Fibroblast of skin of left biceps (primary cell): ENCODE measurements at places on chromosomes 4 and X.

DNA sequence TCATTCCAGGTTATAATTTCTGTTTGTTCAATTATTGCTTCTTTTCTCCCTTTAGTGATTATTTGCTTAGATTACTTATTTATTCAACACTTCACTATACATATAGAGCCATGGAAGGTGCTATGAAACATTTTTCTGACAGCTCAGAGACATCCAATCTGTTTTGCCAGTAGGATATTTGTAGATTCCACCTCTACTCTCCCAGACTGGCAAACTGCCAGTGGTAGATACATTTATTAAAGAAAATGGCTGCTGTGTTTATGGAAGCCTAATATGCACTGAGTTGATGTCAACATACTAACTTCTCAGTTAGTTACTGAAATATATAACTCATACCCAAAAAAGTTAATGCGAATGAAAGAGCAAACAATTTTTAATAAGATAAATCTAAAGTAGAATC is 348.6 kb downstream of the TRAM1L1 start:
- no peak for DNase-seq

GRCh38 chr4:2796849-2797544 is 4.1 kb downstream of the SH3BP2 start:
- DNase-seq = no peak

GRCh38 chr4:172865531-172866127 is 303.0 kb upstream of the GALNT7 start:
- no peak for DNase-seq

DNA sequence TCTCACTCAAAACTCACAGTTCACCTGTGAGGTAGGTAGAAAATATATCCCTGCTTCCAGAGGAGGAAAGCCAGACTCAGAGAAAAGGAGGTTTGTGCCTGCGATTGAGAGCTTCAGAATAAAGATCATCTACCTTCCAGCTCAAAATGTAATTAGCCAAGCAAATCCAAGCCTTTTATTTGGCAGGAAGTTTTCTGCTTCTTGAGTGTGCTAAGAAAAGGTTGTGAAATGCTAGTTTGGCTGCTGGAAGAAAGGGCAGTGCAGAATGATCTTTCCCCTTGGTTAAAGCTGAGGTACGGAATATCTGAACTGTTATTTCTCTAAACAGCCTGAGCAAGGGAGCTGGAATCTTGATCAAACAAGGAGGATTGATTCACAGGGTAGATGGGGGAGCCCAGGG is 59.7 kb upstream of the VCX3B start:
- DNase-seq = no peak

DNA sequence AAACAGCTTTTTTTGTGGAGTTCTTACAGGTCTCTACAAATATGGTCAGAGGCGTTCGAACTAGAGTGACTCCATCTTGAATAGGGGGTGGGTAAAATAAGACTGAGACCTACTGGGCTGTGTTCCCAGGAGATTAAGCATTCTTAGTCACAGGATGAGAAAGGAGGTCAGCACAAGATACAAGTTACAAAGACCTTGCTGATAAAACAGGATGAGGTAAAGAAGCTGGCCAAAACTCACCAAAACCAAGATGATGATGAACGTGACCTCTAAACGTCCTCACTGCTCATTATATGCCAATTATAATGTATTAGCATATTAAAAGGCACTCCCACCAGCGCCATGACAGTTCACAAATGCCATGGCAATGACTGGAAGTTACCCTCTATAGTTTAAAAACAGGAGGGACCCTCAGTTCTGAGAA is 42.8 kb upstream of the SPP1 start:
- DNase-seq = no peak

DNA sequence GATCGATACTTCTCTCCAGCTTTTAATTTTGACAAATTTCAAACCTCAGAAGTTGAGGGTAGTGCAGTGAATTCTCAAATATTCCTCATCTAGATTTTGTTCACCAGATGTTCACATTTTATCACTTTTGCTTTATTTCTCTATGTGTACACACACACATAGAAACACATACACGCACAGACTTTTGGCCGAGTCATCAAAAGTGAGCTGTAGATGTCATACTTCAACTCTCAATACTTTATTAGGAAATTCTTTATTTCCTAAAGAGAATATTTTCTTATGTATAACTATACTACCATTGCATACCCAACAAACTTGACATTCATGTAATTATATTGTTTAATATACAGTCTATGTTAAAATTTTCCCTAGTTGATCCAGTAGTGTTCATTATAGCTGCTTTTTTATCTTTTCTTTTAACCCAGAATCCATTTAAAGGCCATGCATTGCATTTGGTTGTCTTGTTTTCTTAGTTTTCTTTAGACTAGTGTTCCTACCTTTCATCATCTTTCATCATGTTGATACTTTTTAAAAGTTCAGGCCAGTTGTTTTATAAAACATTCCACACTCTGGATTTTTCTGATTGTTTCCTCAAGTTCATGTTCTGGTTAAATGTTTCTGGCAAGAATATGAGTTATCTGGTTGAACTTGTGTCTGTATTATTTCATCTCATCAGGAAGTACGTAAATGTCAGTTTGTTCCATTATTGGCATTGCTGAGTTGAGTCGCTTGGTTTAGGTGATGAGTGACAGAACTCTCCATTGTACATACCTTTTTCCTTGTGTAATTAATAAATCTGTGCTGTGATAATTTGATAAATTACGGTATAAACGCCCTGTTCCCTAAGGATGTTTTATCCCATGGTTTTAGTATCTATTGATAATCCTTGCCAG is 94.1 kb upstream of the TLR2 start:
- no peak for DNase-seq

GRCh38 chr4:150322646-150323045 is 244.4 kb downstream of the DCLK2 start:
- DNase-seq = no peak

DNA sequence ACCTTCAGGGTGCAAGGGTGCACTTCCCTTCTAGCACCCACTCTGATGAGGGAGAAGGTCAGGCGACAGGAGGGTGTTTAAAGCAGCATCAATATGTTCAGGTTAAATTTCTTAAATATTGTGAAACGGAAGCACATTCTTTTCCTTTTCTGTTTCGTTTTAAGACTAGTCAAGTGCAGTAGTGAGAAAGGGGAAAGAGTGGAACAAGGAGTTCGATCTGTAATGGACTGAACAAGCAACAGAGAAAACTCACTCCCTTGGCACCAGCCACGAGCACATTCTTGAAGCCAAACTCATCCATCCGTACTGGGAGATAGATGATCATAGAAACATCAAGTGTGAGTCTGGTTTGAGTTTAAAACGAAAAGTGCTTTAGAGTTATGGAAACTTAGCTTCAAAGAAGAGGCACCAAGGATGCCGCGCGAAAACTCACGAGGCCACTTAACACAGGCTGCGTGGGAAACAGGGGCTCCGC is 815 bp downstream of the FAM53A start:
- peak; percentile 74 for DNase-seq

- peak; percentile 87 for DNase-seq
Measured at GRCh38 chr4:145545538-145546174, 64.0 kb downstream of the SMAD1 start.

GRCh38 chrX:132953354-132953753 is 5.1 kb downstream of the HS6ST2 start:
- no peak for DNase-seq

DNA sequence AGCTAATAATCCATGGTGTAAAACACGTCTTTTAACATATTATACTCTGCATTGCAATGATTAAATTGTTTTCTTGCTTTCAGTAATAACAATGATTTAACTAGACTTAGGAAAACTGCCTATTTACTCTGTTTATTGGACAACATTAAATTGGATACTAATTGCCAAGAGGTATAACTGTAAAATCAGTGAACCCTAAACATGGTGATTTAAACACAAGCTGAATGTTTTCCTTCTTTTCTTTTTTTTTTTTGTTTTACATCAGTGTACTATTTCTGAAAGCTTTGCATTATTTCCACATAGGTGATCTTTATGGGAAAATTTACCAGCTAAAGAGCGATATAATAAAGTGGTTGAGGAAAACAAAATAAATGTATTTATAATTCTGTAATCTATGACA is 276.7 kb downstream of the PCDH7 start:
- DNase-seq = no peak

DNA sequence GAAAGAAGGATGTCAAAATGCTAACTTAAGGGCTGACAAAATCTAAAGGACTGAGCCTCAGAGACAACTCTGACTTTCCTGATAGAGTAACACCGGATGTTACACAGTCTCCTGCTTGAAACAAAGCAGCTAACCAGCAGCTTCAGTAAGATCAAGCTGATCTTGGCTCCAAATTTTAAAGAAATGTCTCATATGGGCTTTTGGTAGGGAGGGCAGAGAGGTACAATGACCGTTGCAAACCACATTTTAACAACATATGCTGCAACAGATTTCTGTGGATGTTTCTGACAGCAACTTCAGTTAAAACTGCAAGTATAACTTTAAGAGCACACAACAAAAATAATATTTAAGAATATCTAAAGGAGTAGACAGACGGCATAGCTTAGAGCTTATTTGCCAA is 9.1 kb downstream of the RPGR start:
- DNase-seq = no peak

GRCh38 chr4:140829825-140830224 is 73.6 kb upstream of the TBC1D9 start:
- DNase-seq = no peak

- DNase-seq = no peak
Measured at GRCh38 chrX:79081895-79082512, 62.5 kb upstream of the GPR174 start.

GRCh38 chr4:10115797-10116568 is 616 bp downstream of the WDR1 start:
- no peak for DNase-seq

- DNase-seq = no peak
Measured at GRCh38 chr4:102734591-102735385, 26.0 kb downstream of the MANBA start.

DNA sequence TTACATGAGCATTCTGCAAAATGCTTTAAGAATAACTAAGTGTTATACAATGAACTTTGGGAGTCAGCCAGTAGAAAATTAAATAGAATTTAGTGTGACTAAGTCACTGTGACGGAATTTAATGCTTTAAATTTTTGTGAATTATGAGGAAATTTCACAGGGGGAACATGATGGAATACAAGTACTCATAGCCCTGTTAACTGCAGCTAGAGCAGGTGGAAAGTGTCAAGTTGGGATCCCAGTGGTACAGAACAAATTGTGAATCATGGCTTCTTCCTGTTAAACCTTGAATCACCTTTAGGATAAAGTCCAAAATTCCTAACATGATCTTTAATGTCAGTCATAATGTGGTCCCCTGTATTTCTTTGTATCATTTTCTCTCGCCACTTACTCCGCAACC is 212.2 kb upstream of the CENPE start:
- no peak for DNase-seq

GRCh38 chr4:108327642-108328382 is 159.1 kb upstream of the LEF1 start:
- no peak for DNase-seq

GRCh38 chr4:186693159-186693815 is 30.4 kb downstream of the FAT1 start:
- no peak for DNase-seq

- no peak for DNase-seq
Measured at GRCh38 chr4:183268556-183268955, 51.5 kb downstream of the CLDN22 start.

DNA sequence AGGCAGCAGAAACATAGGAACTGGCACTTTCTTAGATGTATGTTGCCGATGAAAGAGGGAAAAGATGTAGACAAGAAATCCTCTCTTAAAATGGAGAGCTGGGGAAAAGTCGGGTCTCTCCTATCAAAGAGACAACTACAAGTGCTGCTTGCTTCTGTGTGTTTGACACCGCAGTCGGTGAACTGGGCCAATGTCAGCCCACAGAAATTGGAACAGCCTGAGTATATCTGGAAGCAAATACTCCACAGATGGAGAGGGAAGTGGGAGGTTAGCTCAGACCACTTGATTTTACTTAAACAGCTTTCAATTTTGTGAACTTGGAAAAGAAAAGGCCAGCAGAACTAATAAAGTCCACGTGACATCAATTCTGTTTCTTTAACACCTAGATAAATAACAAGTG is 230.9 kb upstream of the FAT1 start:
- no peak for DNase-seq

DNA sequence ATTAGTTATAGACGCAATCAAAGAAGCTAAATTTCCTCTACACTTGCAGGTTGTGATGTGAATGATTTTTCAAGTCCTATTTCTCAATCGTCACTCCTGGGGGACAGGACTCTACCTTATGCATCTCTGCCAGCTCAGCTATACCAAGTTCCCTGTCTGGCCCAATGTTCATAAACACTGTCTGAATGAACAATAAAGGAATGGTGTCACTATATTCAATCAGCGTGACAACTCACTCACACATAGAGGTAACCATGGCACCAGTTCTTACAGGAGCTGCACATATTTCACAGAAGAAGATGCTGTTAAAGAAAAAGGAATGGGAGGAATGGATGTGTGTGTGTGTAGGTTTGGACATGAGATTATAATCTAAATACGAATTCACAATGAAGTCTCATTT is 280.6 kb downstream of the PPP1R2C start:
- DNase-seq = no peak

- no peak for DNase-seq
Measured at GRCh38 chr4:12926189-12927066, 557.7 kb downstream of the RAB28 start.

- no peak for DNase-seq
Measured at GRCh38 chr4:164350061-164350460, 403.9 kb upstream of the SMIM31 start.

GRCh38 chr4:89898304-89898716 is 3.7 kb downstream of the MMRN1 start:
- DNase-seq = no peak

DNA sequence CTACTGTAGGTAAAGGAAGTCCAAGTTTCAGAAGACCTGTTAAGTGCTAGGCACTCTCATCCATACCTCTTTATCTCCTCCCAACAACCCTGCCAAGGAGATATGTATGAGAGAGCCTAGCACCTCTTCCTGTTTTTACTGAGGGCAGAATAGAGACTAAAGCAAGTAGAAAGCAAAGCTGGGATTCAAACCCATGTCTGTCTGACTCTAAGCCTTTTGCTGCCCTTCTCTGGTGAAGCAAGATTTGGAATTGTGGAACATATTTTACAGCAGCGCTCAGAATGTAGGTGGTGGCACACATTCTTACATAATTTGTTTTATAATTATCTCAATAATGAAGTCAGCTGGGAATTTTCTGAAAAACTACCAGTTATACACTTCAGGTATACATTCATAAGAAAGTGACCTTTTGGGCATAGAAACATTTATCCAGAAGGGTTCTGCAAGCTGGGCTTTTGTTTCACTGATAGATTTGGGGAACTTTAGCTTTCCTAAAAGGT is 41.7 kb downstream of the SEPTIN11 start:
- no peak for DNase-seq
